ENCODE measurements at places on chromosomes 4 and X. TPM values are rescaled to one million over a fixed set of nuclear protein-coding genes. Genes with fewer than 3 reads are reported as not detected.
A peak's percentile ranks its signal among the peaks of the same experiment; 100 is the strongest.

DNA sequence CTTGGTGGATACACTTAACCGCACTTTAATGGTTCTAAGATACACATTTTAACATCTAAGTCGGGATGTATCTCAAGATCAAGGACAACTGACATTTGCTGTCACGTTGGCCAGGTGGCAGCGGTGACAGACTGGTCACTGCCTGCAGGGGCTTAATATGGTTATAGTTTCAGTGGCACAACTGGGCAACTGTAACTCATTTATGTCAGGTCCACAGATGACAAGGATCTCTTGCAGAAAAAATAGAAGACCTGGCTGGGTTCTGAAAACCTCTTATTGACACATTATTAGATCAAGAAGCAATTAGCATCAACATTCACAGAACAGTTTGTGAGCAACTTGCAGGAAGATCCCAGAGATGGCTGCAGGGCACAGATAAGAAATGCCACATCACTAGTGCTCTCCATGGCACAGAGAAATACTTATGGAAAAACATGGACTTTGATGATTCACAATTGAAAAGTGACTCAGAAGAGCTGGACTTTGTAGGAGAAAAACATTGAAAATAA lies 99.6 kb upstream of the SORBS2 start:
- DNase-seq: no peak

Gene CPZ
- total RNA-seq: 15.5 TPM

DNA sequence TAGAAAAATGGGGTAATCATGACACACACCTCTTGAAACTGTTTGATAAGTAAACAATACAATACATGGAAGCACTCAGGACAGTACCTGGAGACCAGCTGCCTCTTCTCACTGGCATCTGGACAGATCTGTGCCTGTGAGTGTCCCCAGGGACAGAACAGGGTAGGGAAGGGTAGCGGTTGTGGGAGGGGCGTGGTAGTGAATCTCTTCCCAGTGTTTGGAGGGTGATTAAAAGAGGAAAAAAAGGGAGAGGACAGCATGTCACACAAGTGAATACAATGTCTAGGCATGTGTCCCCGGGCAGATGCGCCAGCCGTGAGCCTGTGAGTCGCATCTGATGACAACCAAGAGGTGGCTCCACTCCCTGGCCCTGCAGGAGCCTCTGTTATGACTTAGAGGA lies 138.8 kb upstream of the MSX1 start:
- no peak for DNase-seq

Gene MAP3K15
- total RNA-seq: not detected

GRCh38 chr4:29175291-29175690 lies 1544.9 kb upstream of the PCDH7 start:
- no peak for DNase-seq

Gene ABCG2
- total RNA-seq: 2.2 TPM

Gene ODAPH
- not detected for total RNA-seq

Gene PPP2R2C
- total RNA-seq: not detected

DNA sequence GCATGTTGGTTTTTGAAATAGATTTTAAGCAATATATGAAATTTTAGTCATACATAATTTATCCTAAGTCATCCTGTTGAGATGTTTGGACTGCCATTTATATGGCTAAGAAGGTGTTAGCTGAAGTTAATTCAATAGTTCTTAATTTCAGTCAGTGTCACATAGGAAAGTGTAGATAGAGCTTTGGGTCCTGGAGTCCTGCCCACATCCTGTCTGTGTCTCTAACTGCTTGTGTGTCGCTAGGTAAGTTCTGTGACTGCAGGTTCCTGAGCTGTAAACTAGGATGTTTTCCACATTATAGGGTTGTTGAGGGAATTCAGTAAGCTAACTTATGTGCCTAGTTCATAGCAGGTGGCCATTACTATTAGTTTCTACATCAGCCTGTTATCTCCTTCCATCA lies 20.7 kb downstream of the OFD1 start:
- no peak for DNase-seq

Gene NDNF
- total RNA-seq: 0.32 TPM

DNA sequence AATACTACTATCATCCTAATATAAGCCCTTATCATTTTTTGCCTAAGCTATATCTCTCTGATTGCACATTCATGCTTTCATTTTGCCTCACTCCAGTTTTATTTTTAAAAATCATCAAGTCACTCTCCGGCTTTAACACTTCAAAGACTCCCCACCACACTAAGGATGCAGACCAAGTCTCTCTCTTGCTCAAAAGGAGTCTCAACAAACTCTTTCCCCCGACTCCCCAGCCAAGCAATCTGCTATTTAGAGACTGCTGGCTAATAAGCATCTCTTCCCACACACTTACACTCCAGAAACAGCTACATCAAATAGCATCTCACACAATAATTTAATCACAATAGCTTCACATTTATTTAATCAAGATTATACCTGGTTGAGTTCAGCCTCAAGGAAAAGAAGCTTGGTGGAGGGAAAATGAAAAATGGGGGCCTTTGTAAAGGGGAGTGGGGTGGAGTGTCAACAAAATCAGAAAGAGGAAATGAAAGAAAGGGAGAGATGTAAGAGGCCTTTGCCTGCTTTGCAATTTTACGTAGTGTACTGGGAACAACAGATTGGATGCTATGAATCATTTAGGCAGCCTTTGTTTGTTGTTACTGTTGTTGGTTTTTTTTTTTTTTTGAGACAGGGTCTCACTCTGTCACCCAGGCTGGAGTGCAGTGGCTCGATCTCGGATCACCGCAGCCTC lies 104.1 kb upstream of the MCF2 start:
- no peak for DNase-seq

- no peak for DNase-seq
These were observed 19.4 kb downstream of the SH3TC1 start for GRCh38 chr4:8218371-8219031.

DNA sequence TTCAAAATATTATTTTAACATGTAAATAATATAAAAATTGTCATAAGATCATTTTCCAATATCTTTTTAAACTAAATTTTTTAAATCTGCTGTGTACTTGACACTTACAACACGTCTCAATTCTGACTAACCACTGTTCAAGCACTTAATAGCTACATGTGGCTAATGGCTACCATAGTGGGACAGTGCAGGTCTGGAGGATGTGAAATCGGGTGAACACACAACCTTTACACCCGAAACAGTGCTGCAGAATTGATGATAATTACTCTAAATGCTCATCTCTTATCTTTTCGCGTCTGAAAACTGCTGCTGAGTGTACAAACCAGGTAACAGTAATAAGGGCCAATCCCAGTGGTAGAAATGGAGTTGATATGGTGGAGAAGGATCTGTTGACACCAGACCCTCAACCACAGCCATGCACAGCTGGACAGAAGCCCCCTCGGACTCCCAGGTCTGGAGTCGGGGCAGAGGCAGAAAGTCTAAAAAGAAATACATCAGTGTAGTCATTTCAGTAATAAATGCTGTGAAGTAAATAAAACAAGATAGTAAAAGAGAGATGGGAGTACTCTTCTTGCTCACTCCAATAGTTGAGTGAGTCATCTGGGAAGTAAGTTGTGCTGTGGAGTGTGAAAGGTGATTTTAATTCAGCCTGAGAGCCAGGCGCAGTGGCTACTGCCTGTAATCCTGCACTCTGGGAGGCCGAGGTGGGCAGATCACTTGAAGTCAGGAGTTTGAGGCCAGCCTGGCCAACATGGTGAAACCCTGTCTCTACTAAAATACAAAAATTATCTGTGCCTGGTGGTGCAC lies 150.0 kb downstream of the CBR4 start:
- DNase-seq: peak; percentile 75

Gene CYP2U1
- total RNA-seq: 19.0 TPM

Gene DGKK
- not detected for total RNA-seq

DNA sequence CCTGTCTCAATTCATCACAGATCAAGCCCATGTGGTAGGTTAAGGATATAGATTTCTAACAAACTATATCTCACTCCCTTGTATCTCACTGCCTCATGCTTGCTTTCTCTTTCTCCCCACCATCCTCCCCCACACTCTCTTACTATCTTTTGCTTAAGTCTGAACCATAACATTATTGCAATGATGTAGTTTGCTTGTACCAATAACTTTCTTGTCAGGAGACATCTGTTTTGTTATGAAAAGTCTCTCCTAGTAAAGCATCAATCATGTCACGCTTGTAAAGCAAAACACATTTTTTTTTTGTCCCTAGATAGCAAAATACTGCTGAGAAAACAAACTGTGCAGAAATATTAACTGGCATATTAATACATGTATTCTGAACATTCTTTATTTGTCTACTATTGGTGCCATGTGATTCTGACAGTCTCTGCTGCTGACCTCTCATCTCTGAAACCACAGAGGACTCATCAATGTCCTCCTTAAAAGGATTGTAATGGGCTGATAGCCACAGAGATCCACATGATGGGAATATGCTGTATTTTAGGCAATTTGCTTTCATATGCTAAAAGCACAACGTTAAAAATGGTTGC lies 217.5 kb downstream of the VEGFC start:
- peak; percentile 74 for DNase-seq

GRCh38 chrX:15214588-15214987 lies 55.3 kb downstream of the ASB9 start:
- DNase-seq: peak; percentile 9

GRCh38 chr4:31083456-31083855 lies 363.3 kb downstream of the PCDH7 start:
- DNase-seq: peak; percentile 73

Gene WAS
- not detected for total RNA-seq

Gene ASB12
- not detected for total RNA-seq

Gene DUSP21
- not detected for total RNA-seq

- DNase-seq: no peak
These were observed 681.5 kb upstream of the EPHA5 start for GRCh38 chr4:66351761-66352160.
